Fibroblast of skin of left biceps (primary cell): ENCODE measurements at places on chromosomes 16 and 17.

DNA sequence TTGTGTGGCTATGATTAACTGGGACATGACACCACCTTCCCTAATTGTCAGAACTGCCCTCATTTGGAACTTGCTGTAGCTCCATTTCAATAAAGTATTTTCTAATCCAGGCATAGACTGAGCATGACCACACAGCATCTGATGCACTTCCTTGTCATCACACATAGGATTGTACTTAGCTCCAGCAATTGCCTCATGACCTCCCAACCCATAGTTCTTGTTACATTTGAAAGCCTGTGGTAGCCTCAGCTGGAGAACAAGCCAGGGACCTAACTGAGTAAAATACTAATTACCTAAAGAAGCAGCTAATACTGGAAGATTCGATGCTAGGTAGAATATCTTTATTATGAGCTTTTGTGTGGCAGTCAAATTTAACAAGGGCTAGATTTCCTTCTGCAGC, 187.3 kb upstream of the KIF2B start:
- no peak for DNase-seq

DNA sequence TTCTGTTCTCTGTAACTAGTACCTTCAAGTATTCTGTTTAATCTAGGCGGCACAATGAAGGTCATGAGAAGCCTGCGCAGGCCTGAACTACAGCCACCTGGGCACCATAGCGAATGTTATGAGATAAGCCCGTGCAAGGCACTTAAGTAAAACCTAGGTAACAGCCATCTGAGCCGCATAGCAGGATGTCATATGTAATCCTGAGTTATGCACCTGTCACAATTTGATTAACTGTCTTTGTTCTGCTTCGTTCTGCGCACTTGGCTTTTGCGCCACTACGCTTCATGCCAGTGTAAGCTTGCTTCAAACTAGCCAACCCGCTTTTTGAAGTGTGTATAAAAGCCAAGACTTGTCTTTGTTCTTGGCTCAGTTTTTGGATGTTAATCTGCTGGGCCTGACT, 449.8 kb downstream of the KCNJ18 start:
- DNase-seq = no peak

- no peak for DNase-seq
These were observed 18.0 kb downstream of the CCR7 start for GRCh38 chr17:40547079-40547784.

DNA sequence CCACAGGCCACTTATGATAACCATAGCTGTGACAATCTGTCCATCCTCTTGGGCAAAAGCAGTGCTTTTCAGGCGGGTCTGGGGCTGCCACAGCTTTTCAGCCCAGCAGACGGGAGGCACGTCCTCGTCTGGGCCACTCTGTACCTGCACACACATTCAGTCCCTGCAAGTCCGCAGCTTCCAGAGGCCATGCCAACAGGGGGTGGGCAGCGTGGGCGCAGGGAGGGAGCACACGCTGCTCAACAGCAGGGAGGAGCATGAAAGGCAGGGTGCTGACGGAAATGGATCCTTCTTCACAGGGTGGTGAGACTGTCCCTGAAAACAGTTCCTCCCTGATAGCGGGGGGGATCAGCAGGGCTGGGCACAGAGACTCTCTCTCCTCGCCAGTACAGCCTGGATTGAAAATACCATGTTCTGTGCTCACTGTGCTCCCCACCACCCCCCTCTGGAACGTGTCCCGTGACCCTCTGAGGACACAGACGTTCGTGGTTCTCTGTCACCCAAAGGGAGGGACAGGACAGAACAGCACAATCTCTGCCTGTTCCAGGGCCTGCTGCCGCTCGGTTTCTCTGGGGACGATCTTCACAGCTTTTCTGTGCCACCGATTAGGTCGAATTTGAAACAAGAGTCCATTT, 41.7 kb downstream of the PEMT start:
- no peak for DNase-seq

DNA sequence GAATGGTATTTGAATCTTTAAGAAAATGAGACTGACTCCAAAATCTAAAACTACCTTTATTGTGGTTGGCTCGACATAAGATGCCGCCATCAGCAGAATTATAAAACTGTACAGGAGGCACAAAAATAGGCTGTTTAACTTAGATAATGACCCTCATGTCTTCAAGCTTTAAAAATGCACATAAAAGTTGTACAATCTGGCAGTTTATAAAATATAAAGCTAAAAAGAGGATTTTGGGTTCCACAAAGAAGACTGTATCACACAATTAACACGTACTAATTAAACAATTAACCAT, 18.6 kb upstream of the ICAM2 start:
- no peak for DNase-seq

DNA sequence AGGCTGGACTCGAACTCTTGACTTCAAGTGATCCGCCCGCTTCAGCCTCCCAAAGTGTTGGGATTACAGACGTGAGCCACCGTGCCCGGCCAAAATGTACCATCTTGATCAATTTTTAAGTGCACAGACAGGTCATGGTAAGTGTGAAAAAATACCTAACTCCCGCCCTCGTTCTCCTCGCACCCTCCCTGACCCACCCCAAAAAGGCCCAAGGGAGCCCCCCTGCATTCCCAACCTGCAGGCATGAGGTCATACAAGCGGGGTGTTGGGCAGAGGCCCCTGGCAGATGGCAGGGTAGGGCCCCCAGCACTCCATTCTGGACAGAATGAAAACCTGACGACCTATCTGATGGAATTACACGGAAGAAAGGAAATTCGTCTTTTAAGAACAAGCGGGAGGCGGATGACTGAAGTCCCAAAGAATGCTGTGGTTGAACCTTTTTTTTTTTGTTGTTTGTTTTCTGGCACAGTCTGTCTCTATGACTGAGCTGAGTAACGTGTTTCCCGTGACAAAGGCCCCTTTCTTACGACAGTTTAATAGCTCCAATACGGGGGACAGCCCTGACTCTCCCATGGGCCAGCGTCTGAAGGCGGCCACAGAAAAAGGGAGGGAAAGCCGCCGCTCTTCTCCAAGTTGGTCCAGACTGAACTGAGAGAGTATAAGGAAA, 376.4 kb downstream of the SLC39A11 start:
- DNase-seq = peak; percentile 67

DNA sequence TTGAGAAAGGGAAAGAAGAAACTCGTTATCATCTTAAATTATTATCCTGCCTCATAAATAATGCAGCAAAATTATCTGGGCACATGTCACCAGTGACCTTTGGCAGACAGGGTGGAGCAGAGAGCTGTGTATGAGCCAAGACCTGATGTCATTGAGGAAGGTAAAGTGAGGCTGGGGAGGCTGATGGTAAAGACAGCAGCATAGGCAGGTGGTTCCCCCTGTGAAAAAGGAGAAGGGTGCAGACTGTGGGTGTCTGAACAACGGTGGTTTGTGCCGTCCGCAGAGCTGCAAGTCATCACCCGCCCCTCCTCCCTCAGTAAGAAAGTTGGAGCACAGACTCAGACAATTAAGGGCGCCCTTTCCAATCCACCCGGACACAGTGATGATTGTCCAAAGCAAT, 30.8 kb upstream of the METTL16 start:
- DNase-seq = no peak

GRCh38 chr16:73252446-73252845, 204.5 kb upstream of the ZFHX3 start:
- no peak for DNase-seq

DNA sequence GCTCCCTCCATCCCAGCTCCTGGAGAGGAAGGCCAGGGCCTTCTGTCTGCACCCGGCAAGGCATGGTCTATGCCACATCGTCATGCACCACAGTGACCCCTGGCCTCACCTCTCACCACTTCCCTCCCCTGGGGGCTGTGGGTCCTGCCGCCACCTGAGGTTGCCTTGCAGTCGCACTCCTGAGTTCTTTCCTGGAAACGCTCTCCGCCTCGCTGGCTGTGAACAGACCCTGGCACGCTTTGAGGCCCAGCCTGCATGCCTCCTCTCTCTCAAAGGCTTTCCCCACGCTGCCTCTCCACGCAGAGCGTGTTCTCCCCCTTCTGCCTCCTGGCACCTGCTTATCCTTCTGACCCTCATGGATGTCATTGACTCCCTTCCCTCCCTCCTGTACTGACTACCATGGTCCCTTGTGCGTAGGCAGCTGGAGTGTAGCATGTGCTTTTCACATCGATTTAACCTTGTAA, 45.4 kb downstream of the SEC14L1 start:
- no peak for DNase-seq
